ENCODE measurements at places on chromosomes 11 and 22. TPM values are rescaled to one million over a fixed set of nuclear protein-coding genes. Genes with fewer than 3 reads are reported as not detected.

The CBLIF gene
- polyA plus RNA-seq: not detected

The TOM1 gene
- polyA plus RNA-seq: 36.8 TPM

The LRRC56 gene
- 3.5 TPM for polyA plus RNA-seq

The CRYBB1 gene
- polyA plus RNA-seq: 1.6 TPM

The GTSE1 gene
- 13.8 TPM for polyA plus RNA-seq

The CTSW gene
- polyA plus RNA-seq: 1.4 TPM

The OR2D2 gene
- polyA plus RNA-seq: not detected

The B4GALNT4 gene
- 60.2 TPM for polyA plus RNA-seq

The PPP2R5B gene
- 15.2 TPM for polyA plus RNA-seq

The ASCL2 gene
- 4.7 TPM for polyA plus RNA-seq

The FAM168A gene
- polyA plus RNA-seq: 50.6 TPM

The OR51B4 gene
- polyA plus RNA-seq: not detected

The NLRP14 gene
- 0.73 TPM for polyA plus RNA-seq

The TRIM48 gene
- not detected for polyA plus RNA-seq

The IGLL5 gene
- polyA plus RNA-seq: not detected

The HBG2 gene
- polyA plus RNA-seq: 1,504 TPM

The TECTA gene
- 1.7 TPM for polyA plus RNA-seq

The ISX gene
- polyA plus RNA-seq: 0.27 TPM

The SPI1 gene
- 3.4 TPM for polyA plus RNA-seq

The FREY1 gene
- polyA plus RNA-seq: 0.36 TPM

The MUC6 gene
- 0.66 TPM for polyA plus RNA-seq

The KLHDC7B gene
- polyA plus RNA-seq: 0.47 TPM

The SYT7 gene
- polyA plus RNA-seq: 5.2 TPM

The MS4A3 gene
- 0.26 TPM for polyA plus RNA-seq

The SYVN1 gene
- 51.0 TPM for polyA plus RNA-seq

The MS4A10 gene
- polyA plus RNA-seq: 0.31 TPM

The RGL4 gene
- polyA plus RNA-seq: 2.7 TPM

The PACSIN3 gene
- 30.3 TPM for polyA plus RNA-seq
